ENCODE measurements at places on chromosomes 1 and 21. TPM values are rescaled to one million over a fixed set of nuclear protein-coding genes. Genes with fewer than 3 reads are reported as not detected.
A peak's percentile ranks its signal among the peaks of the same experiment; 100 is the strongest.

Gene CSF3R
- total RNA-seq: 0.06 TPM

Gene TGFB2
- 0.04 TPM for total RNA-seq

Gene PLPPR4
- total RNA-seq: not detected

Gene TCEA3
- total RNA-seq: 6.3 TPM

Gene OXCT2
- 3.8 TPM for total RNA-seq

Gene MPL
- not detected for total RNA-seq

Gene AMY1A
- total RNA-seq: not detected

DNA sequence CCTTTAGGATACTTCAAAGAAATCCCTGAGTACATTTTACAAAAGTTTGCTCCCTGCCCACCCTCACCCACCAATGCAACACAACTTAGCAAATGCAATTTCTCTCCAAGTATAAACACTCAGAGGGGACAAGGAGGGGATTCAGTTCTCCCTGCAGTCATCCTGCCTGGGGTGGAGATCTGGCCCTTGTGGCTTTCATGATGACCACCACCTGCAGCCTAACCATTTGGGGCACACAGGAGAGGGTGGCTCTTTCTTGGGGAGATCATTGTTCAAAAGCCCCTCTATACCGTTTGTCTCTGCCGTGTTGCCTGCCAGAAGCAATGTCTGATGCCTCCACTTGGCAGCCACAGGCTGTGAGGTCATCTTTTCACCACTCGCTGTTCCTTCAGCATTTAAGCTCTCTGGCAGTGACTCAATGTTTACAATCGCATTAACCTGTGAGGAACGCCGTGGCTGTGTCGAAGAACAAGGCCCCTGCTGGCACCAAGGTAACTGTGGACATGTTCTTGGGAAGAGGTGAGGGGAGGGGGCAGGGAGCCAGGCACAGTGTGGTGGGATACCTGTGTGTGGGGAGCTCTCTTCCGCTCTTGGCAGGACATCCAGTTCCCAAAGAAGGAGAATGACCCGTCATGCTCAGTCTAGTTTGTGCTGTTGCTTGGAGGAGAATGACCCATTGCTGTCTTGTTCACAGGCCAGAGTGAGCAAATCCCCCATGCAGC, 103.9 kb upstream of the DUSP10 start:
- peaks cover 4% of the 10 kb centered on the region for H3K4me1 ChIP-seq
- H3K27ac ChIP-seq: no peak overlapping the region
- H3K4me3 ChIP-seq: no peak overlapping the region
- H3K27me3 ChIP-seq: peaks cover 4% of the 10 kb centered on the region
- H3K36me3 ChIP-seq: no peaks in the 10 kb centered on the region

DNA sequence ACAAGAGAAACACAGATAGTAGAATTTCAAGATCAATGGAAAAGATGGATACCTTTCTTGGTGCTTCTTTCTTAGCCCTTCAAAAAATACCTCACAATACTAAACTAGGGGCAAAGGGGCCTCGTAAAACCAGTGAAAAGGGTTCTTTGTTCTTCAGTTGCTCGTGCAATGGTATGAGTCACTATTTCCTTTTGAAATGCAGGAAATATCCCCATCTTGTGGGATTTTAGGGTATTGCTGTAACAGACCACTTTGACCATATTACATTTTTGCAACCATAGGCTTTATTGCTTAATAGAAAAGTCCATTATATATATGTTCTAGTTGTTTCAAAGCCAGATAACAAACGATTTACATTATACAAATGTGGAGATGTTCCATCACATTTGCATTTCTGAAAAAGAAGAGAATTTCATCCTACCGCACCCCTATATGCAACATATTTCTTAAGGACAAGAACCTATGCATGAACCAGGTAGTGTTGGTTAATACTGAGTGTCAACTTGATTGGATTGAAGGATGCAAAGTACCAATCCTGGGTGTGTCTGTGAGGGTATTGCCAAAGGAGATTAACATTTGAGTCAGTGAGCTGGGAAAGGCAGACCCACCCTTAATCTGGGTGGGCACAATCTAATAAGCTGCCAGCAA, 88.6 kb upstream of the PKN2 start:
- H3K4me1 ChIP-seq: peaks cover 4% of the 10 kb centered on the region
- no peaks in the 10 kb centered on the region for H3K36me3 ChIP-seq
- no peak overlapping the region for H3K4me3 ChIP-seq
- no peak overlapping the region for H3K27ac ChIP-seq
- H3K27me3 ChIP-seq: no peaks in the 10 kb centered on the region

GRCh38 chr1:110903853-110904500, 31.0 kb downstream of the CD53 start:
- peaks cover 12% of the 10 kb centered on the region for H3K4me1 ChIP-seq
- H3K27ac ChIP-seq: peak overlapping the region; percentile 54
- no peak for DNase-seq
- H3K36me3 ChIP-seq: peaks cover 57% of the 10 kb centered on the region
- H3K4me3 ChIP-seq: no peak overlapping the region

- peaks cover 2% of the 10 kb centered on the region for H3K4me1 ChIP-seq
- H3K27ac ChIP-seq: no peak overlapping the region
- no peak overlapping the region for H3K4me3 ChIP-seq
Measured at GRCh38 chr21:46243960-46244361, 15.4 kb upstream of the LSS start.

DNA sequence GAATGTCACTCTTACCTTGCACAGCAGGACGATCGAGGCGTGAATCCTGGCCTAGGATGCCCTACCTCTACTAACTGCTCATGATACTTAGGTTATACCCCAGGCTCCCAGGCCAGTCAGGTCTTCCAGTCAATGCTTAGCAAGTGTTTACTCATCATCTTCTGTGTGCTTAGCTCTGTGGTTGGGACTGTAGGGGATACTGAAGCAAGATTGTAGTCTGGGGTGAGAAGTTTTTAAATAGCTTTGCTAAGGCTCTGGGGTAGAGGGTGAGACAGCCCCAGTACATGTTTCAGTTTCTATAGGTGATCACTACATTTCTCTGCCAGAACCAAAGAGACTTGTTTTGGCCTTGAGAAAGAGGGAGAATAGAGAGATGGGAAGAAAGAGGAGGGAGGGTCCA, 250.8 kb upstream of the KIAA0040 start:
- peaks cover 7% of the 10 kb centered on the region for H3K27me3 ChIP-seq
- DNase-seq: no peak
- H3K4me3 ChIP-seq: no peak overlapping the region
- H3K4me1 ChIP-seq: no peaks in the 10 kb centered on the region
- H3K27ac ChIP-seq: no peak overlapping the region

GRCh38 chr1:14921057-14921456, 232.5 kb upstream of the TMEM51 start:
- peaks cover 6% of the 10 kb centered on the region for H3K4me1 ChIP-seq
- H3K27ac ChIP-seq: no peak overlapping the region
- DNase-seq: no peak
- H3K4me3 ChIP-seq: no peak overlapping the region
- no peaks in the 10 kb centered on the region for H3K36me3 ChIP-seq

GRCh38 chr1:15959424-15959823, 16.5 kb downstream of the ZBTB17 start:
- no peaks in the 10 kb centered on the region for H3K27me3 ChIP-seq
- H3K27ac ChIP-seq: peak overlapping the region; percentile 95
- no peak for DNase-seq

- no peaks in the 10 kb centered on the region for H3K27me3 ChIP-seq
- peaks cover 15% of the 10 kb centered on the region for H3K4me1 ChIP-seq
- no peak overlapping the region for H3K27ac ChIP-seq
- DNase-seq: no peak
- no peak overlapping the region for H3K4me3 ChIP-seq
- H3K36me3 ChIP-seq: peaks cover 21% of the 10 kb centered on the region
Measured at GRCh38 chr1:198298640-198299039, 141.8 kb downstream of the NEK7 start.

DNA sequence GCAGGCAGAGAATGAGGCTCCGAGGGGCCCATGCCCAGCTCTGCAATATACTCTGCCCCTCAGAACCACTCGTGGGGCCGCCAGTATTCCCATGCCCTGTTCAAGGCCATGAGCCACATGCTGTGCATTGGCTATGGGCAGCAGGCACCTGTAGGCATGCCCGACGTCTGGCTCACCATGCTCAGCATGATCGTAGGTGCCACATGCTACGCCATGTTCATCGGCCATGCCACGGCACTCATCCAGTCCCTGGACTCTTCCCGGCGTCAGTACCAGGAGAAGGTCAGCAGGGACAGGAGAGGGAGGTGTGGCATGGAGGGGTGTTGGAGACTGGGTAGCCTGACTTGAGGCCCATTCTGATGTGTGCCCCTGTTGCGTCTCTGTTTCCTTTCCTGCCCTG, 7.2 kb downstream of the HCN3 start:
- H3K4me3 ChIP-seq: no peak overlapping the region
- H3K27me3 ChIP-seq: no peaks in the 10 kb centered on the region
- H3K36me3 ChIP-seq: no peaks in the 10 kb centered on the region
- no peaks in the 10 kb centered on the region for H3K4me1 ChIP-seq

DNA sequence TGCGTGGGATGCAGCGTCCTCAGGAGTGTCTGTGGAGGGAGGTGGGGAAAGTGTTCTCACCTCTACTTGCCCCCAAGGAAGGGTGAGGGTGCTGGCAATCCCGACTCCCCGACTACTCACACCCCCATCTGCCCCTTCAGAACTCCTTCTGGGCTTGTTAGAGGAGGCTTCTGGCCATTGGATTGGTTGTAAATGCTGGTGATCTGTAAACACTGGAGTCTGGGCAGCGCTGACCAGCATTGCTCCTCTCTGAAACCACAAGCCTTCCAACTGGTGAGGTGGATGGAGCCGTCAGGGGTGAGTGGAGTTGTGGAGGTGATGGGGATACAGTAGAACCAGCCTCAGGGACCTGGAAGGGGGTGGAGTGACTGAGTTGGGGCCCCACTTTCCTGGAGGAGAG, 59.3 kb downstream of the NKAIN1 start:
- H3K27ac ChIP-seq: no peak overlapping the region
- H3K4me3 ChIP-seq: no peak overlapping the region
- no peak for DNase-seq
- H3K27me3 ChIP-seq: peaks cover 64% of the 10 kb centered on the region

- H3K27ac ChIP-seq: no peak overlapping the region
- DNase-seq: no peak
- no peaks in the 10 kb centered on the region for H3K27me3 ChIP-seq
- no peak overlapping the region for H3K4me3 ChIP-seq
- peaks cover 4% of the 10 kb centered on the region for H3K4me1 ChIP-seq
Measured at GRCh38 chr1:54698346-54698745, 17.3 kb upstream of the TTC4 start.

DNA sequence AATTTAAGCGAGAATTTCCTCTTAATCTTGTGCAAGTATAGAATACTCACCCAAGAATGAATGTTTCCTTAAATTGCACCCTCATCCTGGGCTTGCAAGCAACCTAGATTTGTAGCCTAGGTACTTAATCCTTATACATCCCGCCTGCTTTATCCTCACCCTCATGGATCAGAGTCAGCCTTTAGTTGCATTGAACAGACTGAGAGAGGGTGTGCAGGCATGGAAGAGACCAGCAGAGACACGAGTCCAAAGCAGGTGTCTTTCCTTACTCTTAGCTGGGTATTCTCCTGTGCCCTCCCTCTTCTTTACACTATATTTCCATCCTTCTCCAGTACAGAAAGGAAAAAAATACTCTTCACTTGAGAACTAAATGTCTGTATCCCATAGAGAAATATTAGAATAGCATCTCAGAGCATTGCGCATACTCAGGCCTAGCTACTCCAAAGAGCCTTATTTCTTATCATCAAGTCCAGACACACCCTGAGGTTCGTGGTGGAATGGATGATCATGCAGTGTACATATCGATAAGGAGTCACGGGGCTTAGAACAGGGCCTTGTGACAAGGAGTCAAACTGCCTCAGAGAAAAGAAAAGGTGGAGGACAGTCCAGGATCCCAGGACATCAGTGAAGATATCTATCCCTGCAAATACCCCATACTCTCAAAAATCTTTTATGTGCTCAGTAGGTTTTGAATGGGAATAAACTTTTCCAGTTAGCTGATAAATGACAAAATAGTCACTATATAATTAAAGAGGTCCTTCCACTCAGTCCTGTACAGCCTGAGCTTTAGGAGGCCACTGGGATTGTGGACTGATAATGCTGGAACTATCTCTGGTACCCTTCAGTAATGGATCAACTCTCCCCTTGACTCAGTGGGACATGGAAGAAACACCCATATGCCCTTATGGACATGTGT, 297.9 kb downstream of the GRIK1 start:
- H3K4me3 ChIP-seq: no peak overlapping the region
- DNase-seq: no peak
- H3K4me1 ChIP-seq: peaks cover 6% of the 10 kb centered on the region
- H3K27ac ChIP-seq: no peak overlapping the region
- H3K36me3 ChIP-seq: peaks cover 2% of the 10 kb centered on the region
- H3K27me3 ChIP-seq: no peaks in the 10 kb centered on the region

- no peaks in the 10 kb centered on the region for H3K27me3 ChIP-seq
- H3K4me3 ChIP-seq: peak overlapping the region; percentile 94
- H3K4me1 ChIP-seq: peaks cover 31% of the 10 kb centered on the region
- no peak for DNase-seq
- H3K36me3 ChIP-seq: no peaks in the 10 kb centered on the region
- H3K27ac ChIP-seq: no peak overlapping the region
Measured at GRCh38 chr1:48470481-48470855, 1.5 kb downstream of the SPATA6 start.

DNA sequence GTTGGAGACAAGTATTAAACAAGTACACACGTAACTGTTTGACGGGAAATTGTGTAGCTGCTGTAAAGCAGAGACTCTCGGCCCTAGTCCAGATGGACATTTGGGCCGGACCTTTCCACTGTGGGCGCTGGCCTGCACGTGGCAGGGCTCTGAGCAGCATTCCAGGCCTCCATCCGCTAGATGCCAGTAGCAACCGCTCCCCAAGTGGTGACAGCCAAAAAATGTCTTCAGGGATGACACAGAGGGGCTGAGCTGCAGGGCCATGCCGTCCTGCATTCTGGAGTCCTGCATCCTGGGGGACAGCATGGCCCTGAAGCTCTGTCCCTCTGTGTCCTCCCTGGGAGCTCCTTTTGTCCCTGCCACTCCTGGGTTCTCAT, 24.8 kb downstream of the A3GALT2 start:
- no peaks in the 10 kb centered on the region for H3K27me3 ChIP-seq
- peaks cover 9% of the 10 kb centered on the region for H3K4me1 ChIP-seq
- DNase-seq: no peak
- no peaks in the 10 kb centered on the region for H3K36me3 ChIP-seq

- H3K27ac ChIP-seq: peak overlapping the region; percentile 55
- no peak for DNase-seq
Measured at GRCh38 chr1:182875889-182876288, 36.7 kb downstream of the DHX9 start.

- peaks cover 8% of the 10 kb centered on the region for H3K4me1 ChIP-seq
- no peak overlapping the region for H3K4me3 ChIP-seq
- H3K27me3 ChIP-seq: peaks cover 8% of the 10 kb centered on the region
- DNase-seq: no peak
- H3K36me3 ChIP-seq: no peaks in the 10 kb centered on the region
- H3K27ac ChIP-seq: peak overlapping the region; percentile 7
Measured at GRCh38 chr1:82818586-82818985, 1017.9 kb downstream of the ADGRL2 start.

DNA sequence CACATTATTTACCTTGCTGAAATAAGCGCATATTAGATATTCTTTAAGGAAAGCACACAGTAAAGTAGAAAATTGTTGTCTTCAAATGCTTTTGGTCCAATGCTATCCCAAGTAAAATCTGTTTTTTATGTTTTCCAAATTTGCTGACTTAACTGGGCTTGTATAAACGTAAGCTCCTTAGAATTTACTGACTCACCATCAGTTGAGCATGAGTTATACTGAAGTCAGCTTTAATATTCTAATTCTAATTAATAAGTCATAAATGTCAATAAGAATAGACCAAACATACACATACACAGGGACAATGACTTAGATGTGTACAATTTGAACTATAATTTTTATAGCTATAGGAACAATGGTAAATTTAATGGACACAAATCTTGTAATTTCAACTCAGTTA, 319.2 kb downstream of the TPR start:
- no peak overlapping the region for H3K4me3 ChIP-seq
- peaks cover 4% of the 10 kb centered on the region for H3K27me3 ChIP-seq
- no peak for DNase-seq
- H3K36me3 ChIP-seq: no peaks in the 10 kb centered on the region
- H3K4me1 ChIP-seq: no peaks in the 10 kb centered on the region
- H3K27ac ChIP-seq: no peak overlapping the region
